AG20443 (cell line): ENCODE measurements at places on chromosomes 4 and X.

- DNase-seq, result no peak
These were observed 2062.0 kb downstream of the ARAP2 start for GRCh38 chr4:34182306-34182705.

- no peak for DNase-seq
These were observed 23.2 kb downstream of the RWDD4 start for GRCh38 chr4:183635741-183636140.

DNA sequence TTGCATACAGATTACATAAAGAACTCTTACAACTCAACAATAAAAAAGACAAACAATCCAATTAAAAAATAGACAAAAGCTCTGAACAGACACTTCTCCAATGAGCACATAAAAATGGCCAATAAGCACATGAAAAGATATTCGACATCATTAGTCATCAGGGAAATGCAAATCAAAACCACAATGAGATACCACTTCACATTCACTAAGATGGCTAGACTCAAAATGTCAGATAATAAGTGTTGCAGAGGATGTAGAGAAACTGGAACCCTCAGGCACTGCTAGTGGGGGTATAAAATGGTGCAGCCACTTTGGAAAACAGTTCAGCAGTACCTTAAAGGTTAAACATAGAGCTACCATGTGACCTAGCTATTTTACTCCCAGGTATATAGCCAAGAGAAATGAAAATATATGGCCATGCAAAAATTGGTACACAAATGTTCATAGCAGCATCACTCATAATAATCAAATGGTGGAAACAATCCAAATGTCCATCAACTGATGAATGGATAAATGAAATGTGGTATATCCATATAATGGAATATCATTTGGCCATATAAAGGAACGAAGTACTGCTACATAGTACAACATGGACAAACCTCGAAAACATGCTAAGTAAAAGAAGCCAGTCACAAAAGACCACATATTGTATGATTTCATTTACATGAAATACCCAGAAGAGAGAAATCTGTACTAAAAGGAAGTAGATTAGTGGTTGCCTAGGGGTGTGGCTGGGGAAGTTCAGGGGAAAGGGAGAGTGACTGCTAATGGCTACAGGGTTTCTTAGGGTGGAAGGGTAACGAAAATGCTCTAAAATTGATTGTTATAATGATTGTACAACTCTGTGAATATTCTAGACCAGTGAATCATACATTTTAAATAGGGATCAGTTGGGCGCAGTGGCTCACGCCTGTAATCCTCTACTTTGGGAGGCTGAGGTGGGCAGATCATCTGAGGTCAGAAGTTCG, 29.4 kb downstream of the SASH3 start:
- no peak for DNase-seq

- peak; percentile 95 for DNase-seq
These were observed at the start of gene SRP72 for GRCh38 chr4:56467284-56468096. SRP72 (plus strand) TSS chr4:56467617; CDS start chr4:56467636, 19 bp downstream.

DNA sequence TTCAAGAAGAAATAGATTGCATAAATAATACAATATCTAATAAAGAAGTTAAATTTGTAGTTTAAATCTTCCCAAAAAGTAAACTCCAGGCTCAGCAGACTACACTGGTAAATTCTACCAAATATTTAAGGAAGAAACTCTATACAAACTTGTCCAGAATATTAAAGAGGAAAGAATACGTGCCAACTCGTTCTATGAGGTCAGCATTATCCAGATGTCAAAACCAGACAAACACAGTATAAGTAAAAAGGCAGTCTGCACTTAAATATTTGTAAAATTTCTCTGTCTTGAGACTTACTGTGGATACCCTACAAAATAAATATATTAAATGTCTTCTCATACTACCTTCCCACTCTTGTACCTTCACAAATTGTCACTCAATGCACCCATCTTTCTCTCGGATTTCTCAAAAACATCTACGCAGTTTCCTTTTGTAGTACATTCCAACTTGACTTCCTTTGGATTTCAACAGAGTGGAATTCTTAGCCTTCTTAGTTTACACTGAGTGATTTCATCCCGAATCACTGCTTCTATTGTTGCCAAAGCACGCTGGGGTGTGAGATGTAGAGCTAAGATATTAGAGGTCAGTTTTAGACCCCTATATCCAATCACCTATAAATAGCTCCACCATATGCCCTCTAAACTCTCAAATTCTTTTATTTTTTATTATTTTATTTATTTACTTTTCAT, 71.6 kb upstream of the MAB21L2 start:
- peak; percentile 65 for DNase-seq
